ENCODE measurements at places on chromosomes 13 and 19. TPM values are rescaled to one million over a fixed set of nuclear protein-coding genes. Genes with fewer than 3 reads are reported as not detected.
A peak's percentile ranks its signal among the peaks of the same experiment; 100 is the strongest.

GRCh38 chr13:41145136-41145908 is 12.7 kb upstream of the KBTBD6 start:
- DNase-seq, result no peak

DNA sequence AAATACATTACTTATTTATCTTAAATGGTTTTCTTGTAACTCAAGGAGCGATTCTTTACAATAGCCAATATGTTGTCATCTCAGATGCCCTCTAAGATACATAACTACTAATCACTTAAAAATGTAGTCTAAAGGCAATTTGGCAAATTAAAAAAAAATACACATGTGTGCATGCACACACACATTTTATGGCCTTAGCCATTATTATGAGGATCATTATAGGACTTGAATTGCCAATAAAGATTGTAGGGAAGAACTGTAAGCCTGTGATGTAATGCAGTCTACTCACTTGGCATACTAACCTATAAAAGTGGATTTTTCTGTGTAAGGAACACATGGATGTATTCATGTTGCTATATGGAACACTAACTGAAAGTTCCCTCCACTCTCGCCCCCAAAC is 274.3 kb downstream of the SHISA2 start:
- DNase-seq, result no peak

DNA sequence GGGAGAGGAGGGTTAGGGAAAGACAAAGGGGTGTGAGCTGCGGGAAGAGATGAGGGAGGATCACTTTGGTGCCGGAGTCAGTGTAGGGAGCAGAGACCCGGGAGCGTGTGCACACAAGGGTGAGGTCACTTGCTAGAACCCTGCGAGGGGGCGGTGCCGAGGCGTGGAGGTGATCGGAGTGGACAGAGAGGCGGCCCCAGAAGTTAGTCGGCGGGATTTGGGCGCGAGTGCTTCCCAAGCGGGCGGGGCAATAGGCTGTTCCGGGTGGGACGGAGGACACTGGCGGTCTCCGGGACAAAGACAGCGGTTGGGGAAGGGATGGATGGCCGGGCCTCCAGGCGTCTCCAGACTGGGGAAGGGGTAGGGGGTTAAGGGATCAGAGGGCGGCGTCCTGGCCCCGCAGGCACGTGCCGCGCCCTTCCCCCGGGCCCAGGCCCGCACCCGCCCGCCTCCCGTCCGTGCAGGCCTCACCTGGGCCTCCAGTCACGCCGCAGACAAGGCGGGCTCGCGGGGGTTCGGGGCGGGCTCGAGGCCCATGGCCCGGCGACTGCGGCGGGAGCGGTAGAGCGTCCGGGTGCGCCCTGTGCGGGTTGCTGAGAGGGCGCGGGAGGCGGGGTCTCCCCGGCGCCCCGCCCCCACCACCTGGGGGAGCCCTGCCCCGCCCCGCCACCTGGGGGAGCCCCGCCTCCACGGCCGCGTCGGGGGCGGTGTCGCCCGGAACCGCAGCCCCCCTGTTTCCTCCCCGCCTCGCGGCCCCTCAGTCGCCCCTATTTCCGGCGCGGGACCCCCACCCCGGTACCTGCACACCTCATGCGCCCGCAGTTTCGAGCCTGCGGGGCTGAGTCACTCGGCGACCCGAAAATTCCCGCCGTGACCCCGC is at the start of gene LPAR2:
LPAR2 (minus strand) TSS at position 600 of the 880 bp plus-strand sequence. CDS start 945 bp downstream, outside the sequence.
- DNase-seq, result no peak

DNA sequence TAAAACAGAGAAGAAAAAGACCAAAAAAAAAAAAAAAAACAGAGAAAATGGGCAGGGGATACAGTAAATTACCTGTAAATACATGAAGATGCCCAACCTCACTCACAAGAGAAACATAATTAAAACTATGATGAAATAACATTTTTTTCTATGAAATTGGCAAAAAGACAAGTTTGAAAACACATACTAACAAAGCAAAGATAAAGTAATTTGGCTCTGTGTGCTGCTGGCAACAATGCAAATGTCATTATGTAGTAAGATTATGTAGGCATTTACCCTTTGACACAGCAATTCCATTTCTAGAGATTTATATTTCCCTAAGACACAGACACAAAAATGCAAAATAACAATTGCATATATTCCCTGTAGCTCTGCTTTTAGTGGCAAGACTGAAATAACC is 20.2 kb downstream of the ZC3H13 start:
- DNase-seq, result no peak

GRCh38 chr19:40305403-40305802 is 20.3 kb upstream of the AKT2 start:
- DNase-seq, result peak; percentile 92

Gene RPL13A
- 3,947 TPM for total RNA-seq

- DNase-seq, result peak; percentile 46
These were observed 1.3 kb downstream of the NFIX start for GRCh38 chr19:12996406-12997094.

Gene MYO16
- total RNA-seq, result not detected

- no peak for DNase-seq
These were observed 191.5 kb upstream of the KL start for GRCh38 chr13:32824675-32825074.

GRCh38 chr19:17079710-17080439 is 4.3 kb downstream of the MYO9B start:
- DNase-seq, result peak; percentile 97

- no peak for DNase-seq
These were observed at the start of gene CBY2 for GRCh38 chr13:45702088-45702487. TSS of gene CBY2 (plus strand) at chr13:45702320. CDS start at chr13:45702391, 71 bp downstream.

DNA sequence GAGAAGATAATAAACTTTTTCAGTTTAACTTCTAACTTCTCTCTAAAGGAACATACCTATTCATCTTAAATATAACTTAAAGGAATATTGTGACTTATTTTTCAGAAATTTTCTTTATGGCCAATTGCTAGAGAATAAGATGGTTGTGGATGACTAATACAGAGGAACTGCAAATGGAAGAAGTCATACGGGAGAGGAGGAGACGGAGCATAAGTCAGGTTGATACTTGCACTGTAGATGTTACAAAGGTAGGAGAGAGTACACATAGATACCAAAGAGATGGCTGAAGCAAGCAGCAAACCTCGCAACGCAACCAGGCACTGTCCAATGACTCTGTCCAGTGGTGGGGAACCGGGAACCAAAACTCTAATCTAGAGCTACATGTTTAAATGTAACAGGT is 963.4 kb downstream of the PCDH9 start:
- DNase-seq, result no peak

Gene COX7A1
- total RNA-seq, result 88.5 TPM

Gene BRSK1
- under 0.01 TPM for total RNA-seq

GRCh38 chr13:109043636-109044035 is 414.2 kb downstream of the MYO16 start:
- DNase-seq, result no peak

DNA sequence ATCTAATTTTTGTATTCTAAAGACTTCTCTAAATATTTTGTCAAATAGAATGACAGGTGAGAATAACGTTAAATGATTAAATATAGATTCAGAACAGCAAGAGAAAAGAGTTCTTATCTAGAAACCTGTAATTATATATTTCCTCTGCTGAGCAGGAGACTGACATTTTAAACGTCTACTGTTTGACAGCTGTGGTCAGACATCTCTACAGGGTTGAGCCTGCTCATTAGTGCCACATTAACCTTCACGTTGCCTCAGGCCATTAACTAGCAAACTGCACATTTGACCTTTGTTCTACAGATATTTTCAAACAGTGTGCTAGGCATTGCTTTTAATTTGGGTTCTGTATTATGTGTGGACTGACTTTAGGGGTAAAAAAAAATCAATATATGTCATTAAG is 347.5 kb downstream of the GPC5 start:
- no peak for DNase-seq

DNA sequence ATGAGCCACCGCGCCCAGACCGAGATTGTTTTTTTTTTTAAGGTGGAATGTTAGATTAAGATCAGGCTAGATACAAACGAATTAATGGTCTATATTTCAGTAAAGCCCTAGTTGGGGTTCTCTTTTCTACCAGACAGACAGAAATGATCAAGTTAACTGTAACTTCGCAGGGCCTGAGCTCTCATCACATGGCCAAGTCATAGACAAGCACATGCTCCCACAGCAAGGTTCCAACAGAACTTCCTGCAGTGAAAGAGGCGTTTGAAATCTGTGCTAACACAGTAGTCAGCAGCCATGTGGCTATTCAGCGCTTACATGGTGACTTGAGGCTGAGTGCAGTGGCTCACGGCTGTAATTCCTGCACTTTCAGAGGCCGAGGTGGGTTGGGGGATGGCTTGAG is 34.7 kb upstream of the SEMA6B start:
- no peak for DNase-seq

- no peak for DNase-seq
These were observed at the start of gene RTBDN for GRCh38 chr19:12834566-12834943. TSS of gene RTBDN (minus strand) at chr19:12834579. CDS start at chr19:12829979, 4,600 bp downstream.

DNA sequence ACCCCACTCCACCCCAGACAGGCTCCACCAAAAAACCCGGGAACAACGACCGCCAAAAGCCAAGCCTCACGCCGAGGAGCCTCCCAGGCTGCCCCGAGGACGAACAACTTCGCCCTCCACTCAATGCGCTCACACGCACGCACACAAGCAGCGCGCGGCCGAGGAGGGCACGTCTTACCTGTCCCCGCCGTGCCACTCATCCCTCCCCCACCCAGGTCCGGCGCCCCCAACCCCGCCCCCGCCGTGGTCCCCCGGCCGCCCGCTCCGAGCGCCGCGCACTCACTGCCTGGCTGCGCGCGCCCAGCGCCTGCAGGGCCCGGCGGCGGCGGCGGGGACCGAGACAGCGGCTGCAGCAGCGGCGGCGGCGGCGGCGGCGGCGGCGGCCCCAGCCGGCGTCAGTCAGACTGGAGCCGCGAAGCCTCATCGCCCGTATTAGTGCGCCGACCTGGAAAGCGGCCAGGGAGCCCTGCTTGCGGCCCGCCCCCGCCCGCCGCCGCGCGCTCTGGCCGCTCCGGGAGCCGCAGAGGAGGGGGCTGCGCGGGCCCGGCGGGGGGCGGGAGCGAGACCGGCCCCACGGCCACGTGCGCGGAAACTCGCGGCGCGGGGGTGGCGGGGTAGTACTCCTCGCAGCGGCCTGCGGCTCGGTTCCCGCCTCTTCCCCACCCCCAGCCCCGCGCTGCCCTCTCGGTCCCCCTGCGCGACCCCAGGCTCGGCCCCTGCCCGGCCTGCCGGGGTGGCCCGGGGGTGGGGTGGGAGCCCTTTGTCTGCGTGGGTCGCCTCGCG is at the start of gene SMAD9:
SMAD9 (minus strand) TSS at position 406 of the 783 bp plus-strand sequence. CDS start 40,549 bp downstream, outside the sequence.
- peak; percentile 90 for DNase-seq

Gene PRPF31
- 51.9 TPM for total RNA-seq

- no peak for DNase-seq
These were observed 375.4 kb upstream of the ZNF507 start for GRCh38 chr19:31970027-31970461.

DNA sequence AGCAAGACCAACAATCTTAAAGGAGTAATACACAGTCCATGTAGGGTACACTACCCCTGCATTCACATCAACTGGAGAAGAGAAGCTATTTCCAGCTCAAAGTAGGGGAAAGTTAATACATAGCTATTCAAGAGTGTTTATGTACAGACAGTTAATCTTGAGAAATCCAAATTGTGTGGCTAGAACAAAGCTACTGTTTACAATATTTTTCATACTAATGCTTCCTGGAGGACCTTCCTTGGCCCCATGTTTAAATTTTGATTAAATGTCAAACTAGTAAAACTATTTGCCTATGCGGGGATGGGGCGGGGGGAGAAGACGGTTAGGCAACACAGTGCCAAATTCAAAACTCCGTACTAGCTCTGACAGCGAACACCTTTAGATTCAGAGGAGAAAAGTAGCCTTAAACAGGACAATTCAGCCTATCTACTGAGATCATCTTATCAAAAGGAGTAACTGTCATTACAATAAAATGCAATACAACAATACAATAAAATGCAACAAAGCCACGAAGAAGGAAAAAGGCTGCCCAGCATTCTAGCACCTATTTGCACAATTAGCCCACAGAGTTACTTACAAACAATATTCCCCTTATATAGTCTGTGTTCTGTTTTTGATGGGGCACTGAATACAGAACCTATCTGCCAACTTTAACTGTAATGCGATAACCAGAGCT is 29.1 kb downstream of the BRD4 start:
- DNase-seq, result no peak

DNA sequence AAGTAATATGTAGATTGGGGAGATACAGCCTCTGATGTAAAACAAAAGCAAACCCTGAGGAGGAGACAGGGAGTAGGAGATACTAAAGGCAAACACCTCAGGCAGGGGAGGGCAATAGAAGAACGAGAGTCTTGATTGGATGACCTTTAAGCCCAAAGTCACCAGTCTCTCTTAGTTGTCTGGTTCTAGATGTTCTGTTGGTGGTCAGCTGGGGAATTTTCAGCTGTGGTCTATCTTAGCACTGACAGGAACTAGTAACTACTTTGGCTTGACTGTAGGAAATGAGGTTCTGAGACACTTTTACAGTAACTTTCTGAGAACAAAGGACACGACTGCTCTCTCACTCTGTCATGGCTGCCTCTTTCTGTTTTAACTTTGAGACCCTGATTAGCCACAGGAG is 290.7 kb upstream of the MIR17HG start:
- DNase-seq, result no peak

- no peak for DNase-seq
These were observed 20.3 kb upstream of the WDR88 start for GRCh38 chr19:33111587-33111986.

Gene PRR20D
- not detected for total RNA-seq

DNA sequence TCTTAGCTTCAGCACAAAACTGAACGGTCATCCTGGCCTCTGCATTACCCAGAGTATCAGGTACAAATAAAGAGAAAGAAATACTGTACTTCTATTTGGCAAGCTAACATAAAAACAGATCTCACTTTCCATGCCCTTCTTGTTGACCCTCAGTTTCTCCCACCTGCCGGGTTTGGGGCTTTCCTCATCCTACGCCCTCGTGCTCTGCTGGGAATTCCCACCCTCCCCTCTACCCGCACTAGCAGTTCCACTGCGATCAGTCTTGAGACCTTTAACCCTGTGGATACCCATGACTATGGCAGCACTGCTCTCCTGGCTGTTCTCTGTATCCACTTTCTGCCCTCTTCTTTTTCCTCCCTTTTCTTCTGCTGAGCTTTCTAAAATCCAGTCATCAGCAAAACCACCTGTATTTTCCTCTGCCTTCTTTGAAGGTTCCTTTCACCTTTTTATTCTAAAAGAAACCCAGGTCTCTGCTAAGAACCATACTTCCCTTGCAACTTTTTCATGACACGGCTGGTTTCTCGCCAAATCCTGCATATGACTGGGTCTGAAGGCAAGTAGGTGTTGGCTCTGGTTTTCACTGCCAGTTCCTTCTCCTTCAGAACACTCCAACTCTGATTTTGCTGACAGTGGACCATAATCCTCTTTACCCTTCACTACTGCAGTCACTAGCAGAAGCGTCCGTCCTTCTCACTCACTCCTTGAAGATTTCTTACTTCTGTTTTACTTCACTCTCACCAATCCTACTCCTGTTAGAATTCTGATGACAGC is 99.4 kb downstream of the MIPEP start:
- no peak for DNase-seq

Gene COQ8B
- 12.5 TPM for total RNA-seq

GRCh38 chr19:37505958-37506386 is 767 bp upstream of the ZNF793 start:
- no peak for DNase-seq

Gene FFAR1
- total RNA-seq, result not detected

Gene KLK2
- not detected for total RNA-seq

Gene GRIN2D
- total RNA-seq, result 0.22 TPM

Gene LRRC25
- not detected for total RNA-seq

Gene SERTM1
- total RNA-seq, result under 0.01 TPM

GRCh38 chr19:39557811-39558623 is 18.1 kb upstream of the EID2 start:
- DNase-seq, result no peak

Gene BICRA
- 2.8 TPM for total RNA-seq

- no peak for DNase-seq
These were observed 689 bp downstream of the SPACA6 start for GRCh38 chr19:51693819-51694218.

Measured in lung microvascular endothelial cell (primary cell).